ENCODE measurements at places on chromosomes 5 and 9.
A peak's percentile ranks its signal among the peaks of the same experiment; 100 is the strongest.

DNA sequence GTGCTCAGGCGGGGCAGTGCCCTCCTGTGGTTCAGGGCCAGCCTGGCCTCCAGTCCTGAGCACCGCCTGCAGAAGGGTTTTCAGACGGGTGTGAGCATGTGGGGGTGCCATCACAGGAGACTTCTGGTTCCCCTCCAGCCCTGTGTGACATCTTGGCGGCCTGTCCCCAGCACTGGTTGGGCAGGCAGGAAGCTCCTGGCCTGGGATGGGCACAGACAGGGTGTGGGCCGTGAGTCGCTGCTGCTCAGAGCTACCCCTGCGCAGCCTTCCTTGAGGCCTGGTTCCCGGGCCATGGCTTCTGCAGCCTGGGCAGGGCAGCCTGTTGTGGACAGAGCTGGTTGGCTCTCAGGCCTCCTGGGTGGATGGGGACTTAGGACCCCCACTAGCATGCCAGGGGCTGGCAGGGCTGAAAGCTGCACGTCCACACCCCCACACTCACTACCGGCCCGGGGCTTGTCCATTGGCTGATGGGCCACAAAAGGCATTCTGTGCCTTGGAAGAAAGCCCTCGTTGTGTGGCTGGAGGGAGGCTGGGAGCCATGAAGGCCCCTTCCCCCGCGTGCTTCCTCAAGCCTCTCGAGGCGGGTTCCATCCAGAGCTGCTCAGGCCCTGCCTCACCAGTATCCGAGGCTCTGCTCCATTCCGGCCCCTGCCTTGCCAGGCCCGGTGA lies 58.7 kb downstream of the RXRA start:
- no peak for DNase-seq

DNA sequence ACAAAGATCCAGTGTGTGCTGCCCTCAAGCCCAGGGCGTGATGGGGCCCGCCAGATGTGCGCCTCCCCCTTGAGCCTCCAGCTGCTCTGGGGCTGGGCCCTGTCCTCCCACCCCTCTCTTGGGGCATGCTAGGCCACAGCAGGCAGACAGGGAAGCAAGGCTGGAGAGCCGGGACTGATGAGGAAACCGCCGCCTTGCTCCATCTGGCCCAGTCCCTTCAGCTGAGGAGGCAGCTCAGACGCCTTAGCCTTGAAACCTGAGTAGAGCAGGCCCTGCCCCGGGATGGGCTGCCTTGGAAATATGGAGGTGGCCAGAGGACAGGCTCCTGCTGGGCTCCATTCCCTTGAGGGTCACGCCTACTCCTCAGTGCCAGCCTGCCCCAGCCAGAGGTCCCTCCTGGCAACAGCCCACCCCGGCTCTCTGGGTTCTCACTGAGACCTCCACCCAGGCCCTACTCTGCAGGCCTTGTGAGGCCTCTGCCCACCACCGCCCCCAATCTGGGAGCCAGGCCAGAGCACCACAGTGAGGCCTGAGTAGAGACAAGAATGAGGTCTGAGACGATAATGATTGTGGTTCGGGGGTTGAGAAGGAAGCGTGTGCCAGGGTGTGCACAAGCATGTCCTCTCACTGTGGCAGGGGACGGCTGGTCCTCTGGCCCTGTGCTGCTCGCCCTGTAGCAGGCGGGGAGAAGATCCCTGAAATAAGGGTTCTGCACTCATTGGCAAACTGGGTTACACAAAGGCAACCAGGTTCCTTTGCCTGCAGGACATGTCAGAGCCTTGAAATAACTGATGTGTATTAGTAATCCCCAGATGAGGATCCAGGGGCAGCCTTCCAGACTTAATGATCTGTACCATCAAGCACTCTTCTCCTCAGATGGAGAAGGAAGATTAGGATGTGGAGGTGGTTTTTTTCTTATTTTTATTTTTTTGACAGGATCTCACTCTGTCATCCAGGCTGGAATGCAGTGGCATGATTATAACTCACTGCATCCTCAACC lies 30.9 kb downstream of the CXXC5 start:
- DNase-seq: no peak

DNA sequence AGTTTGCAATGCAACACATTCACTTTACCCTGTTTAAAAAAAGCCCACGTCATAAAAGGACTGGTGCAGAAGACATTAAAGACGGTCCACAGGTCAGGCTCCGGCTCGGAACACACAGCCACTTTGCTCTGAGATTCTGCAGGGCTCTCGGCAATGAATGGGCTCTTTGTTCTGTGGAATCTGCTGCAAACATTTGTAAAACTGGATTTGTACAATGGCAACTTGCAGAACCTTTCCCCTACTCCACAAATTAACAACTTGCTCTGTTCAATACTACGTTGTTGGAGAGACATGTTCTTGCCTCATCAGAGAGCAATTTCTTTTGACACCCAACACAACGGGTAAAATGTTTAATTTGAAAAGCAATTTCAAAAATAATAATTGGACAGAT lies 13.0 kb upstream of the NR5A1 start:
- DNase-seq: no peak

- no peak for DNase-seq
Measured at GRCh38 chr9:70998962-70999361, 122.5 kb downstream of the TRPM3 start.

- no peak for DNase-seq
Measured at GRCh38 chr5:132661231-132662003, 3.4 kb downstream of the IL13 start.

DNA sequence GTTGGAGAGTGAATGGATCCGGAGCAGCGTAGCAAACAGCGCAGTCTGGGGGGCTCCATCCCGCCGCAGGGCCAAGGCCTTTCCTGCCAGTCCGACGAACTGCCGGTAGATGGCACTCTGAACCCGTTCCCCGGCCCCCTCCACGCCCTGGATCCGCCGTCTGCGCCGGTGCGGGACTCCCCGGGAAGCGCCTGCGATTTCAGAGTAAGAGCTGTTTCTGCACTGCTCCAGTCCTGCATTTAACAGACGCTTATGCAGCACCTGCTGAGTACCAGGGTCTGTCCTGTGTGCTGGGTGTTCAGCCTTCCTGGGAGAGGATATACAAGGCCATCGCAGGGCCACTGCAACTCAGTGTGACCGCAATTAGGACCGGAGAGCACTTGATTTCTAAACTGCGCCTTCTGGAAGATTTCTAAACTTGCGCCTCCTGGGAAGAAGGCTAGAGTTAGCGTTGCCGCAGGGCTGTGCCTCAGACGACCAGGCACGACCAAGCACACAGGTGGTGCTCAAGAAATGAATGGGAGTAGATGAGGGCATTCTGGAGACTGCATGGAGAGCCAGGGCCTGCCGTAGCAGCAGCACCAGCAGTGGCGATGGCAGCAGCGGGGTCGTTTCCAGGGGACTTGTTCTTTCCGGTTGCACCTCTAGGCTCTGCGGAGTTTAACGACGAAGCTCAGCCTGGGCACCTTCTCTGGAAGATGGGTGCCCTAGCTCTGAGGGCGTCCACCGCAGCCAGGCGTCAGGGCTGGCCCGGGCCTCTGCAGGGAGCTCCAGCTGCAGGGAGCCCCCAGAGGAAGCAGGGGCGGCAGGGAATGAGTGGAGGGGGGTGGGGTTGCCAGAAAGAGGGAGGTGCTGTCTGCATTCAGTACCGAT lies 14.3 kb upstream of the TIFAB start:
- DNase-seq: peak; percentile 70

DNA sequence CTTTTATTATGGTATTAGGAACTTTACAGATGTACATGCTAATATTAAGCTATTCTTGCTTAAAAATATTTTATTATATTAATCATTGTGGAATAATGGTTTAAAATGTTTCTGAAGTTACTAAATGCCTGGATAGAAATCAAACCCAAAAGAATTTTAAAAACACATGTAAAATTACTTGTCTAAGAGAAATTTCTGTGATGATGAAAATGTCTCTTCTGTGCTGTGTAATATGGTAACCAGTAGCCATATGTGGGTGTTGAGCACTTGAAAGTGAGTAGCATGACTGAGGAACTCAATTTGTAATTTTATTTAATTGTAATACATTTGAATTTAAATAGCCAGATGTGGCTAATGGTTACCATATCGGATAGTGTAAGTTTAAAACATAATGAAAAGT lies 66.7 kb upstream of the HSPB3 start:
- no peak for DNase-seq

DNA sequence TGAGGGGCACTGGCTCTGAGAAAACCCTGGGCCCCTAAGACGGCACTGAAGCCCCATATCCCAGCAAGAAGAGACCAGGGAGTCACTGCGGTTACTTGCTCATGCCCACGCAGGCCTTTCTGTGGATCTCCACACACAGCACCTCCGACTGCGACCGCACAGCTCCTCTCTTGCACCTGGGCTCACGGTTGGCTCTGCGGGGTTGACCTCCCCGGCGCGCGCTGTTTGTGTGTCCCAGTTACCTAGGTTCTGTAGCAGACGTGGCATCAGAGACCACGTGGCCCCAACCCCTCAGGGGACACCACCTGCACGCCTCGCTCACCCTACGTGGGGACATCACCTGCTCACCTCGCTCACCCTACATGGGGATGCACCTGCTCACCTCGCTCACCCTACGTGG lies 12.7 kb downstream of the LPCAT1 start:
- peak; percentile 6 for DNase-seq

DNA sequence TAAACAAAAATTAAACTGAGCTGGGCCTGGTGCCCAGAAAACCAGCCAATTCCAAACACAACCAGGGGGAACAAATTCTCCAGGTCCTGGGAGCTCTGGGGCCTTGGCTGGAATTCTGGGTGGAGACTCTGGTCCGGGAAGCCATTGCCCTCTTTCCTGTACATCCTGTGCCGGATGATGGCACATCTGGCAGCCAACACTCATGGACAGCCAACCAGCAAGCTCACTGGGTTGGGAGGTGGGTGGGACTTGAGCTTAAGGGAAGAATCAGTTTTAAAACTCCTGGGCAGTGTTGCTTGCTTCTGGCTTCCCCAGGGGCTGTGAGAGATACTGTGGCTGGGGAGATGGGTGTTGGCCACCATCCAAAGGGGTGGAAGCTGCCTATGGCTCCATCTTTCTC lies 56.1 kb downstream of the PCDH1 start:
- no peak for DNase-seq

DNA sequence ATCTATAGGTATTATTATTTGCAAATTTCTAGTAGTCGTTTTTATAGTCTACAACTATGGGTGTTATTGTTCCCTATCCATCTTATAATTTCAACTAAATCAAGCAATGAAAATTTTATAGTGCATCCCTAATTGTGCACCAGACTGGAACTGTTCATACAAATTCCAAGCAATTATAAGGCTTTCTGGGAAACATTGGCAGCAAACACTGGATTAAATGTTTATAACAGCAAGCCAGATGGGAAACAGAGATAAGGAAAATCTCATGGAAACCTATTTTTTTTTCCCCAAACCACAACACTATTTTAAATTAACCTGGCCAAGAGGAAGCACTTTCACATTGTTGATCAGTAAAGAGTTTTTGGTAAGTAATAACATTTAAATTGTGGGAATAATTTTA lies 524.3 kb downstream of the RASEF start:
- no peak for DNase-seq

- DNase-seq: no peak
Measured at GRCh38 chr5:130912088-130912487, 253.0 kb downstream of the HINT1 start.

DNA sequence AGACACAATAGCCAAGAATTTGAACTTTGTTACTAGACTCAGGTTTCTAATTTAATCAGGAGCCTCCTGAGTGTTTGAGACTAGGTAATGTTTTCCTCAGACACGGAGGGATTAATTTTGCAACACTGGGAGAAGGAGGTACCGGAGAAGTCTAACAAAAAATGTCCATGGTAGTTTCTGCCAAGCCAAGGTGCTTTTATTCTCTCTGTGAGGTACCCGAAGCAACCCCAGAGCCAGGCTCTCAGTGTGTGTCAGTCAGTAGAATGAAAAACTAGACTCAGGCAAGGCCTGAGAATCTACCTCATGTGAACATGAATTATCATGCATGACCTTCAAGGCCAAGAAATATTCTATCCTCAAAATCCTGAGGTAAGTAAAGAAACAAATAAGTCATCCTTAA lies 980.8 kb upstream of the DMAC1 start:
- DNase-seq: no peak

GRCh38 chr9:21751998-21752397 lies 50.4 kb upstream of the MTAP start:
- DNase-seq: no peak

- no peak for DNase-seq
Measured at GRCh38 chr9:123167474-123167873, 100.9 kb downstream of the STRBP start.

GRCh38 chr9:90915693-90916092 lies 114.1 kb downstream of the SYK start:
- peak; percentile 37 for DNase-seq

GRCh38 chr9:108149326-108149725 lies 659.8 kb upstream of the KLF4 start:
- no peak for DNase-seq

DNA sequence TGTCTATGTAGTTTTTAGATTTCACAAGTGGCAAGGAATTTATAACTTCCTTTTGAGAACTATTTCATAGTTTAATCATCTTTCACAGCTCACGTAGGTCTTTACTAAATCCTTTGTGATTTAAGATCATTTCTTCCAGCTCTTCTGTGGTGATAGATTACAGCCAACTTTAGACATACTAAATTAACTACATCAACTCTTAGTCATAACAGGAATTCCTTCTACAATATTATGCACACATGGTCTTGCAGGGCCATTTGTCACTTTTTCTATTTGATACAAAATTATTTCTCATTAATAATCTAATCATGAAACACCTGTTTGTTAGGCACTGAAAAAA lies 208.4 kb downstream of the PDE4D start:
- no peak for DNase-seq

- DNase-seq: no peak
Measured at GRCh38 chr5:157400741-157401495, 59.1 kb upstream of the NIPAL4 start.

DNA sequence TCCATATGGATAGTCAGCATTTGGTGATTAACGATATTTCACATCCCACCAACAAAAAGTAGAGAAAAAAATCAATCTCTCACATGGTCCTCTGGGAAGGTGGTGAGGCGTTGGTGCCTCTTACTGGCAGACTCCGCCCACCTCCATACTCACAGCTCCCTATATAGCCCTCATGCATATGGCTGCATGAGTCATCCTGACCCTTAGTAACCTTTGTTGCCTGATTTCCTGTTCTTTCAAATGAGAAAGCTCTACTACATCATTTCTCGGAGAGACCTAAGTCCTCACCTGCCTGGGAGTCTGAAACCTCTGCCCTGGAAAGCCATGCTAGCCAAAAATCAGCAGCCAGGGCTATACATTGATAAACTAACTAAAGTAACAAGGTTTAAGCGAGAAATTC lies 33.3 kb upstream of the ABCA1 start:
- peak; percentile 58 for DNase-seq

- DNase-seq: no peak
Measured at GRCh38 chr5:90530736-90531487, 1.5 kb upstream of the LYSMD3 start.

DNA sequence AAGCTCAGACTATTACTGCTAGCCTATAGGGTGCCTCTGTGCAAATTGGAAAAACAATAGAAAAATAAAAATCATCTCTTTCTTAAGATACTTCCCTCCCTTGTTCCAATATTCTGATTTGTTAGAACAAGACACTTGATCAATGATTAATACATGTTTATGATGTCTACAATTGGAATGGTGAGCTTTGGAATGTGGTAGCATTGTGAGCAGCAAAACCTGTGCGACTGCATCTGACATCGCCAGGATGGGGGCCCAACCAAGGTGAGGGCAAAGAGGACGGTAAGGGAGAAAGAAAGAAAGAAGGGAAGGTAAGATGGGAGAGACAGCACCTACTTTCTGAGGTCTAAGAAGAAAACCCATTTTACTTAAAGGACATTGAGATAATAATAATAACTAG lies 183.0 kb upstream of the TRIM32 start:
- DNase-seq: no peak
